ENCODE measurements at places on chromosomes 5 and 9.

DNA sequence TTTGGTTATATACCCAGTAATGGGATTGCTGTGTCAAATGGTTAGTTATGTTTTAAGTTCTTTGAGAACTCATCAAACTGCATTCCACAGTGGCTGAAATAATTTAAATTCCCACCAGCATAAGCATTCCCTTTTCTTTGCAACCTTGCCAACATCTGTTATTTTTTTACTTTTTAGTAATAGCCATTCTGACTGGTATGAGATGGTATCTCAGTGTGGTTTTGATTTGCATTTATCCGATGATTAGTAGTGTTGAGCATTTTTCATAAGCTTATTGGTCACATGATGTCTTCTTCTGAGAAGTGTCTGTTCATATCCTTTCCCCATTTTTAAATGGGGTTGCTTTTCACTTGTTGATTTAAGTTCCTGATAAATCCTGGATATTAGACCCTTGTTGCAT, 435.7 kb upstream of the RIOK2 start:
- no peak for DNase-seq

DNA sequence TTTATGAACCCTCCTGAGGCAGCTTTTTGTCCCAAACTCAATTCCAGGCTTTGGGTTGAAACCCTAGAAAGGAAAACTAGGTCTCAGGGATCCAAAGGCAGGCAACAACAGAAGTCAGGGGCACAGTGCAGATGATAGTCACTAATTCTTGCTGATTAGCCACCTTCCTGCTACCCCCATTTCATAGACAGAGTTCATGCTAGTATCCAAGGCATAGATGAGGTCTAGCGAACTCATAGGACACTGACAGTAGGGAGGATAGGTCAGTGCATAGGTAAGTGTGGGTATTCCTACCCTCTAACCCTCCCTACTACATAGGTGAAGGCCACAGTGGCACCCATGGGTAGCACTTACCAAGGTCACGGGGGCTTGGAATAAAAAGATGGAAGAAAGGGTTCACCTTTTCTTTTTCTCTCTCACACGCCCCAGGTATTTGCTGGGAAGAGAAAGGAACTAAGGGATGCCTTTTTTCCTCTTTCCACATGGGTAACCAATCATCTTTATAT, 86.2 kb downstream of the SLC25A46 start:
- no peak for DNase-seq

GRCh38 chr5:4857761-4858160, 282.4 kb upstream of the ADAMTS16 start:
- no peak for DNase-seq

DNA sequence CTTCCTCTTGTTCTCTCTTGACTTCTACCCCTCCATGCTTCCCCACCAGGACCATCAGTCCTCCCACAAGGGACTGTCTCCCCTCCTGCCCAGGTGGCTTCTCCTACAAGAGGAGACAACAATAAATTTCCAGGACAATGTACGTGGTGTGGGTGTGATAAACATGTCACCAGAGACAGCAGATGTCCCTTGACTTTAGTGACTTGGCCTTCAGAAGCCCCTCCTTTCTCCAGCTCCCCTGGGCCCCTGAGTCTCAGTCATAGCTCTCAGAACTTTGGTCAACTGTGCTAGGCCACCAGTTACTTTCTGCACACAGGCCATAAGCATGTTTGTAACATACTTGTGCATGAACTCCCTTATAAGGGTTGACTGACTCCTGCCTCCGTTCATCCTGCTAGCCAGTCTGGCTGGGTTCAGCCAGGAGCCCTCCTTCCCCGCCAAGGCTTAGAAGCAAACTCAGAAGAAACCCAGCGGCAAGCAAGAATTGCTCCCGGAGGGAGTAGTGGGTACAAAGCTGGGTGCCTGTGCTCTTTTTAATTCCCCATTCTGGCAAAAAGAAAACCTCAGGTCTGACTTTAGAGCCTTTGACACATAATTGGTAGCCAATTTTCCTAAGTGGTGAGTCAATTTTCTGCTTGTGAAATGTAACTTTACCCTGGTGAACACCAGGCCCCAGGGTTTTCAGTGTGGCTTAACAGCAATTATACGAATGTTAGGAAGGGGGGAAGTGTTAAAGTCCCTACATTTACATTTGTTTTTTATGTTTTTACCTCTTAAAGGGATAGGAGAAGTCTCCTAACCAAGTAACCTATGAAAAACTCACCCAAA, 49.2 kb downstream of the EBF1 start:
- no peak for DNase-seq

- no peak for DNase-seq
These were observed 35.5 kb downstream of the KCTD16 start for GRCh38 chr5:144206141-144206540.

DNA sequence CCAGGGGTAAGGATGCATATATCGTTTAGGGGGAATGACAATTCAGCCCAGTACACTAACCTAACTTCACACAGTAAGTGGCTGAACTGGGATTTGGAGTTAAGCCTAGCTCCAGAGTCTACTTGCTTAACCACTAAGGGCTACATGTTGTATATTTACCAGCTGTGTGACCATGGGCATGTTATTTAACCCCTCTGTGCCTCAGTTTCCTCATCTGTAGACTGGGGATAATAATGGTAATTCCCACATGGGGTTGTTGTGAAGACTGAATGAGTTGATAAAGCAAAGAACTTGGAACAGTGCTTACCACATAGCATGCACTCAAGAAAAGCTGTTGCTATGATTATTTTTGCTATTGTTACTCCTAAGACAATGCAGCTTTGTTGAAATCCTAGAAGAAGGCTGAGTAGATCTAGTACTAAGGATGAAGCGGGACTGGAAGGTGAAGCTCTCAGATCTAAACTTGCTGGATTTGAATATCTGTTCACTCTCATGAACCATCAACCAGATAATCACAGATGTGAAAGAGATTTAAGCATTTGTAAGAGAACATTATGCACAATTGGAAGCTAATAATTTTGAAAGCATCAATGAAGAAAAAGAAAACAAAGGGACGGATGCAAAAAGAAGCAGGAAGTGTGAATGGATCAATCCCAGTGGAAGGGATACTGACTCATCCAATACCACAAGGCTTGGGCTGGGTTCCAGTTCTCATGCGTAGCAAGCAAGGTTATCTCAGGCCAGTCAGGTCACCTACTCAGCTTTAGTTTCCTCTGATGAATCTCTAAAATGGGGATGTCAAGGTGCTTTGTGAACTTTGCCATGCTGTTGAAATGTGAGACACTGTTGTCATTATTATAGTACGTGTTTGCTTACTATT, 78.5 kb upstream of the TBC1D2 start:
- no peak for DNase-seq

- DNase-seq: no peak
These were observed 74.7 kb downstream of the THBS4 start for GRCh38 chr5:80109646-80110478.

GRCh38 chr5:56054666-56055065, 59.9 kb upstream of the IL6ST start:
- DNase-seq: no peak

- no peak for DNase-seq
These were observed 75.8 kb downstream of the SMIM23 start for GRCh38 chr5:171861381-171861780.

GRCh38 chr5:149747833-149748366, 17.8 kb downstream of the PPARGC1B start:
- DNase-seq: no peak

- DNase-seq: no peak
These were observed 153.9 kb downstream of the GPBP1 start for GRCh38 chr5:57327561-57328367.

GRCh38 chr9:7570107-7570720, 229.4 kb downstream of the DMAC1 start:
- peak; percentile 55 for DNase-seq

- no peak for DNase-seq
These were observed 128.1 kb downstream of the BARX1 start for GRCh38 chr9:93826905-93827544.

DNA sequence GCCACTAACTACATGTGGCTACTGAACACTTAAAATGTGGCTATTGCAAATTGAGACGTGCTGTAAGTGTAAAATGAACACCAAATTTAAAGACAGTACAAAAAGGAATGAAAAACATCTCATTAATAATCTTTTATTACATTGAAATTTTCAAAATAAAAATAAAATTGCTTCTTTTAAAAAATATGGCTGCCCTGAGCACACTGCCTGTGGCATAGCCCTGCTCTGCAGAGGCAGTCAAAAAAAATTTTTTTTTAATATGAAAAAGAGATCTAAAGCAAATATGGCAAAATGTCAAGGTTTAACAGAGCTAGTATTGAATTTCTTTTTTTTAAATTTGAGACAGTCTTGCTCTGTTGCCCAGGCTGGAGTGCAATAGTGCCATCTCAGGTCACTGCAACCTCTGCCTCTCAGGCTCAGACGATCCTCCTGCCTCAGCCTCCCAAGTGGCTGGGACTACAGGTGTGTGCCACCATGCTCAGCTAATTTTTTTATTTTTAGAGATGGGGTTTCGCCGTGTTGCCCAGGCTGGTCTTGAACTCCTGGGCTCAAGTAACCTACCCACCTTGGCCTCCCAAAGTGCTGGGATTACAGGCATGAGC, 25.6 kb downstream of the CARNMT1 start:
- no peak for DNase-seq

- no peak for DNase-seq
These were observed 59.2 kb downstream of the SLC1A3 start for GRCh38 chr5:36665628-36666027.

DNA sequence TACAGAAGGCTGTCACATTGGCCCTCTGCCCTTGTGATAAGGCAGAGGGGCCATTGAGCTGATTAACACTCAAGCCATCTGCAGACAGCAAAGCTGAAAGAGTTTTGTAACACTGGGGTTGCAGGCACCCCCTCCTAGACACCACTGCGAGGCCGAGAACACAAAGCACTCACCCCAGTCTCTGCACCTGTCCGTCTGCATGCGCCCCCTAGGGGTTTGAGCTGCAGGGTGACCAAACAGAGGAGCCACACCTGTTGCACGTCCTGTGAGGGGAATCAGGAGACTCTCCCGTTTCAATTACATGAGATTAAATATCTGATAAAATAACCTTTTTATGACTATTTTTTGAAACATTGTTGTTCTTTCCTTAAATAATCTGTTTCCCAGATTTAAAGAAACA, 1180.4 kb downstream of the CDH9 start:
- no peak for DNase-seq

GRCh38 chr5:96112123-96112670, 150.5 kb upstream of the ELL2 start:
- no peak for DNase-seq

- no peak for DNase-seq
These were observed 31.6 kb downstream of the LRRTM2 start for GRCh38 chr5:138843316-138844124.

GRCh38 chr9:35286381-35286780, 124.6 kb downstream of the UNC13B start:
- no peak for DNase-seq

- no peak for DNase-seq
These were observed 372.3 kb downstream of the CDH18 start for GRCh38 chr5:19615661-19616060.

DNA sequence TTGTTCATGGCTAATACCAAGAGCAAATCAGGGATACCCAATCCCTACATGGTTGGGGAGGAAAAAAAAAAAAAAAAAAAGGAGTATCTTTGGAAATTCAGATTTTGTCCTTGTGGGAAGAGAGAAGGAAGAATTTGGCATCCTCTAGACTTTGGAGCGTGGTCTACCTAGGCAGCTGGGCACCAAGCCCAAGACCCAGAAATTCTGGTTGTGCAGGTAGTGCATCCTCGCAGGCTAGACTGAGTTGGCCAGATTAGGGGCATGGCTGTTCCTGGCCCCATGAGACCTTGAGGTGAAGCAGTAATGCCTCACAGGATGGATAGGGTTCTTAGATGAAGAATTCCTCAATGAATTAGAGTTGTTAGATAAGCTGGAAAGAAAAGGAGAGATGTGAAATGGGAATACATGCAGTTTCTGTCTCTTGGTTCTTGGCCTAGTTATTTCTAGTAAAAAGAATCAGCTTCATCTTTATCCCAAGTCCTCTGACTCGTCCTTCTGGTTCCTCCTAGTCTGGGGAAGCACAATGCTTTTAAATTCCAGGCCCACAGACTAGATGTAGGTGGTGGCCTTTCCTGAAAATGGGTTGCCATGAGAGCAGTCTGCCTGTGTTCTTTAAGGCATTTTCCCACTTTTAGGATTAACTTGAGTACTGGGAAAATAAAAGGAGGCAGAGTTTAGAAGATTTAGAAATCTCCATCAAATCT, 140.5 kb upstream of the RUSC2 start:
- DNase-seq: no peak

- DNase-seq: no peak
These were observed 12.8 kb downstream of the SEMA5A start for GRCh38 chr5:9533096-9533495.

- DNase-seq: peak; percentile 1
These were observed 29.6 kb downstream of the MAML1 start for GRCh38 chr5:179762079-179762780.

DNA sequence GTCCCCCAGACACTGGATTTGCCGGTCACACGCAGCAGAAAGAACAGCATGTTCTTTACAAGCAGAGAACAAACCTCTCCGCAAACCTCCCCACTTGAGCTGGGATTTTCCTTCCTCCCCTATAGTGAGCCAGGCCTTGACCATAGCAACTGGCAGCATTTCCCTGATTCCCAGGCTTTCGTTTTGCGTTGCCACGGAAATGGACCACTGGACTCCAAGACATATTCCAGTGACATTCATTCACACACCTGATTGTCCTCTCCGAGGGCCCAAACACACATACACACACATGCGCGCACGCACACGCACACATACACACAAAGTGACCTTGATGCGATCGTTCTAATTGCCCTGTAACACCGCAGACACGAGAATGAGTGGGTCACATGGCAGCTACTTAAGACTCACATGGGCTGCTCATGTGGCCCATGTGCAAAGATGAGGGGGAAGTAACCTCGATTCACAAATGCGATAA, 80.9 kb upstream of the CPEB4 start:
- no peak for DNase-seq

DNA sequence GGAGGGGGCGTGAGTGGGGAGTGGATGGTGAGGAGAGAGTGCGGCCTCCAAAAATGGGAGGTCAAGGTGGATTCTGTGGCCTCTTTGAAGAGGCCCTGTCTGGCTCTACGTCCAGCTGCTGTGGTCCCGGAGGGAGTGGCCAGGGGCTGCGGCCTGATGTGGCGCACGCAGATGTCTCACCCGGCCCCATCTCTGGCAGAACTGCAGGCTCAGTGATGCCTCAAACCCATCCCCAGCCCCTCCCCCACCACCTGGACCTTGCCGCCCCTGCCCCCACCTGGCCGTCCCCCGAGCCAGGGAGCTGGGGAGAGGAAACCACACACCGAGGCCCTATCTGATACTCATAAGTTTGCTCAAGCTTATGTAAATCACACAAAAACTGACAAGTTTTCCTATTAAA, 267.6 kb downstream of the PBX3 start:
- DNase-seq: no peak

- DNase-seq: no peak
These were observed 34.0 kb downstream of the OTULIN start for GRCh38 chr5:14698495-14698894.

- DNase-seq: no peak
These were observed 119.6 kb downstream of the PRDM9 start for GRCh38 chr5:23626961-23627360.
